ENCODE measurements at places on chromosomes 4 and X.

GRCh38 chr4:99934891-99935290, 11.5 kb downstream of the DNAJB14 start:
- no peak for DNase-seq

GRCh38 chrX:151899622-151900021, 13.1 kb upstream of the MAGEA4 start:
- DNase-seq, result no peak

DNA sequence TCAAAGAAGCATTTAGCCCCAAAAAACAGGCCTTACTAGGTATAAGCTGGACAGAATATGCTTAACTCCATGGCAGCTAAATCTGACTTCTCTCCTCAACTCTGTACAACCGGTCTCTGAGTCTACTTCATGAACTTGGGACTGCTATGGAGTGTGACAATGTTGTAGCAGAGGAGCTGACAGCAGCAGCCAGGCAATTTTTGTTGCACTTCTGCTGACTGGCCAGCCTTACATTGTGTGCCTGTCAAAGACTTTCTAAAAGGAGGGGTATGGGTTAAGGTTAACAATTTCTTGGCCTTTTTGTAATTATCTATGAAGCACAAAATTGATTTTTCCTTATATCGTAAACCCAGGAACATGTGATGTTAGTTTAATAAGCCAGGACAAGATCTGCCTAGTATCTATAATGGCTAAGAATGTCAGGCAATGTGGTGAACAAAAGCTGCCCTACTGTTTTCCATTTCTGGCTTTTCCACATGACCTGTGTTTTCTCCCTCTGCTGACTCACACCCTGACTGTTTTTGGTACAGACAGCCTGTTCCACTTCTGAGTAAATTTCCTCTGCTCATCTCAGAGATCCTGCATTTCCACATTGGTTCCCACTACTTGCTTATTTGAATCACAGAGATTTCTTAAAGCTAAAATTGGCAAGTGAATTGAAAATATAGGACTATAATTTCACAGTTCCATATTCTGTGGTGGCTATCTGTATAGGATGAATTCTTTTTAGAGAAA, 9.3 kb downstream of the NOX1 start:
- DNase-seq, result no peak

GRCh38 chr4:168835880-168836454, 174.1 kb downstream of the CBR4 start:
- DNase-seq, result no peak

- no peak for DNase-seq
These were observed 423.3 kb downstream of the CENPC start for GRCh38 chr4:67122029-67122428.

- no peak for DNase-seq
These were observed 836.9 kb downstream of the SH3BGRL start for GRCh38 chrX:82038793-82039192.

DNA sequence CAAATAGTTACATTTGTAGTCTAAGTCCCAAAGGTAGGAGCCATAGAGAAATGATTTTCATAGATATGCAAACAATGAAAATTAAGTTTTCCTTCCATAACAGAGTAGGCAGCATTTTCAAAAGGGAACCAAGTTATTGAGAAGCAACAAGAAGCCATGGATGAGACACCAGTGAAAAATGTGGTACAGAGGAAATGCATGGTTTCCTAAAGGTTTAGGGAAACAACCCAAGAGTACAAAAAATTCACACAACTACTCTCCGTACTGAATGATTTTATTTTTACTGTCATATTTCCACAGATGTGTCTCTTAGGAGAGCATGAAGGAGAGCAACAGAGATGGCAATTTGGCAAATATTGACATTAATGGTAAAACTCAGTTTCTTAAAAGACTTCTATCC, 1408.9 kb upstream of the PCDH7 start:
- no peak for DNase-seq

DNA sequence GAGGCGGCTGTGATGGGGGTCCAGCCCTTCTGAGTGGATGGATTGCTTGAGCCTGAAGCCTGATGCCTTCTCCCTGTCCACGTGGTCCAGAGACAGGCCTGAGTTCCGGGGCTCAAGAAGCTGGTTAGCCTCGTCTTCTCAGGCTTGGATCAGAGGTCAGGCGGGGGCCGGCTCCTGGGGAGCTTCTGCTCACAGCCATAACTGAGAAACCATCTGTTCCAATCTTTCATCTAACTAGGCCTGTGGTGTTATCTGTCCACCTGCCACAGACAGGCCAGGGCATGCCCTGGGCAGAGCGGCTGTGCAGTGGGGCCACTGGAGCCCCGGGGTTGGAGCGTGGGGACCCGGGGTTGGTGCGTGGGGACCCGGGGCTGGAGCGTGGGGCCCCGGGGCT, 63.1 kb downstream of the SORCS2 start:
- DNase-seq, result no peak

- no peak for DNase-seq
These were observed 30.6 kb downstream of the DYNLT3 start for GRCh38 chrX:37816766-37817165.

- no peak for DNase-seq
These were observed 30.4 kb downstream of the FAT1 start for GRCh38 chr4:186693159-186693815.

DNA sequence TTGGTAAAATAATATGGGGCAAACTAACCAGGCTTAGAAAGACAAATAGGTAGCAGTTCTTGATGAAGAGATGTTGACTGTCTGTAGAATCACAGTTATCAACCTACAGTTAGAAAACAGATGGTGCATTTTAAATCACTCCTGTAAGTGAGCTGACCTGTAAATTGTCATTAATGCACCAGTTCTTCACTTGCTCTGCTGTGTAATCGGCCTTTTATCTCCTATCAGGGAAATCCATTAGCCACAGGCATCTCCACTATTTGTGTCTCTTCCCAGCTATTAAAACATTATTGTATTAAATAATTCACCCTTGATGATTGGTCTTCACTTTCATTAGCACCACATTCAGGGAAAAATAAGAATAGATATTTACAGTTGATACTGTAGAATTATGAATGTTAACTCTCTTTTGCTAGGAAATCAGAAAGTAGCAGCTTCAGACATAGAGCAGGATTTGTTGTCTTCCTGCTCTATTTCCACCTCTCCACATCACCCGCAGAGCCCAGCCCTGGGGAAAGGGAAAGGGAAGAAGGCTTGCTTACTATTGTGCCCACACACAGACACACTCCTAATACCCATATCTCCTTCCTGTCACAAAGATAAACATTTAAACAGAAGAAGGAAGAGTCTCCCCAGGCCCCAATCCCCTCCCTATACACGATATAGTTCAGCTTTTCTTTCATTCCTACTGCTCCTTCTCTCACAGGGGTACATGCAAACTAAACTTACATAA, 97.1 kb downstream of the REELD1 start:
- no peak for DNase-seq

- no peak for DNase-seq
These were observed 111.1 kb upstream of the TLL1 start for GRCh38 chr4:165761963-165762362.

DNA sequence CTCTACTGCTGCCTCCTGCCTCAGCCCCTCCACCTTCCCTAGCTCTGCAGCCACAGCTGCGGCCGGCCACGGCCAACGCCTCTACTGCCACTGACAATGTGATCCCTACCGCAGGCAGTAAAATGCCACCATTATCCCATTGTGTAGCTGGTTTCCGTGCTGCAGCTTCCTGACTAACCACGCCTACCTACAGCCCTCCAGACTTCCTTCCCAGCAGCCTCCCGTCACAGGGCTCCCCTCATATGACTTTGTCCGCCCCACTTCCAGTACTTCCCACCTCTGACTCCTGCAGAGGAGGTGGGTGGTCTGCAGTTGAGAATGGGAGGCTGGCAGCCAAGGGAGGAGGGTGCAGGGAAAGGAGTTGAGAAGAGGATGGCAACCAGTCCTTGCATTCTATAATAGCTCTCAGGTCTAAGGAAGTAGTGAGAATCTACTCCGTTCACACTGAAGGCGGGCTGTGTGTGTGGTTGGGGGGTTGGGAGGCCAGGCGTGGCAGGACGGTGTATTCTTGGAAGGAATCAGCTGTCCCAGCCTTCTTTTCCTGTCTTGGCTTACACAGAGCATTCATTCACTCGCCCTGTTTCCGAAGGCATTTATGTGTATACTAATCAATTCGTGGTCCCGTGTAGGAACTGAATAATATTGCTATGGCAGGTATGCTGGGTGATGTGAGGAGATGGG, 33.1 kb upstream of the USP51 start:
- DNase-seq, result no peak

- DNase-seq, result no peak
These were observed 12.3 kb upstream of the CHIC2 start for GRCh38 chr4:54076673-54077072.

GRCh38 chr4:25330335-25330734, 17.8 kb downstream of the ZCCHC4 start:
- DNase-seq, result no peak

- no peak for DNase-seq
These were observed 55.1 kb downstream of the GPR82 start for GRCh38 chrX:41779030-41779564.

DNA sequence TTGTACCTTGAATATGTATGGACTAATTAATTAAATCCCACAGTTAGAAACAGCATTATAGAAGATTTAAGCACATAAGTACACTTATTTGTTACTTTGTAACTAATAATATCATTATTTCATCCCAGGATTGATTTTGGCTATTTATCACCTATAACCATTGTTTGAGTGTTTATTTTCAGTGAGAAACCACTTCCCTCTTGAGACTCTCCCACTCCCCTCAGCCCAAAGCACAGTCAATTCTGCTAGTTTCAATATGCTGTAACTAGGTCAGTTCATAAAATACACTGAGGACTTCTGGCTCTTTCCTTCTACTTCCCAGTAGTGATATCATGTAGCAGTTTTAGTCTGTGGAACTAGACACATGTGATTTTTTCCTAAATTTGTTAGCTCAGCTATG, 16.3 kb downstream of the OFD1 start:
- no peak for DNase-seq

- no peak for DNase-seq
These were observed 96.1 kb upstream of the FAM9A start for GRCh38 chrX:8897259-8897658.

DNA sequence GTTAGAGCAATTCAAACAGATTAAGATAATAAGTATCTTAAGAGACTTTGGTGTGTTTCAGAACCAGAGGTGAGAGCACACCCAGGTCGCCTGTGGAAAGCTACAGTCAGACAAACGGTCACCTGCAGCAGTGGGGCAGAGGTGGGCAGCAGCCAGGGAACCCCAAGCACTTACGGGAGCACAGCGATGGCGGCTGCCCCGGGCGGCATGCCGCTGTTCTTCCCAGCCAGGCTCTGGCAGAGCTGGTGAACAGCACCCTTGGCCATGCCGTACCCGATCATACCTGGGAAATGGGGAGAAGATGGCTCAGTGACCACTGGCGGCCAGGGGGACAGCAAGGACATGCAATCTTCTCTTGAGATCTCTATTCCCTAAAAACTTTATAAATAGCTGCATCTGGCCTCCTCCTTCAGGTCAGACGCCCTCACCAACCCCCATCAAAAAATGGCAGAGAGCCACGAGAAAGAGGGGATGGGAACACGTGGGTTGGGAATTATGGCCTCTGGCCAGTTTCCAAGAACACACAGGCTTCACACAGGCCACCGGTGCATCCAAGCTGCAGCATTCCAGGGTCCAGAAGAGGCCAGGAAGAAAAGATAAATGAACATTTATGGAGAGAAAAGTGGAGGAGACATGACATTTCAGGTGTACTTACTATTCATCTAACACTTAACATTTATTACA, 19.7 kb downstream of the QDPR start:
- no peak for DNase-seq

DNA sequence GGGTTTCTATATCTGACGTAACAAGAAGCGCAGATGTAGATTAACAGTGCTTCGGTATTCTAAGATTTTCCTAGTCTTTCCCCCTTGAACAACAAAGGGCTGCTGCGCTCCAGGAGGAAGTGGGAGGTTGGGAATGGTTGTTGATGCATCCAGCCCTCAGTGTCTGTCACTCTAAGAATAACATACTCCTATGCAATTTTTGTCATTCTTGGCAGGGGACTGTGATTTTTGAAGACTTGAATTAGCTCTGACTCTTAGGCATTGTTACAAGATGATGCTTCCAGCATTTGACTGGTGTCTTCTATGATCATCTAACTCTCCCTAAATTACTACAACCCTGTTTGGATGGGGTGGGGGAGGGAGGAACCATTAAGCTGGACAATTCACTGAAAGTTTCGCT, 394.2 kb downstream of the ARHGAP24 start:
- DNase-seq, result no peak

DNA sequence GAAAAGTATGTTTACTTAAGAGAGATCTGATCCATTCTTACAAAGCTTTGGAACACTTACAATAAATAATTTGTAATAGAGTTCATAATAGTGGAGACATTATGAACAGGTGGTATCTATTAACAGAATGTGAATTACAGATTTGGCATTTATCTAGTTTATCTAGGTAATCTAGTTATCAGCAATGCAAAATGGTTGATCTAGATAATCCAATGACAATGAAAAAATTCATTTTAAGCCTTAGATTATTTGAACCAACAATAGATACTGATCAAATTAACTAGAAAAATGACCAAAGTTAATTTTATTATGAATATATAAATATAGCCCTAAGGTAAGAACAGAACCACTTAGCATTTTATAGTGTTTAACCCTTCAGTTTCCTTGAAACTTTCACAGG, 10.4 kb upstream of the NSUN7 start:
- DNase-seq, result no peak

DNA sequence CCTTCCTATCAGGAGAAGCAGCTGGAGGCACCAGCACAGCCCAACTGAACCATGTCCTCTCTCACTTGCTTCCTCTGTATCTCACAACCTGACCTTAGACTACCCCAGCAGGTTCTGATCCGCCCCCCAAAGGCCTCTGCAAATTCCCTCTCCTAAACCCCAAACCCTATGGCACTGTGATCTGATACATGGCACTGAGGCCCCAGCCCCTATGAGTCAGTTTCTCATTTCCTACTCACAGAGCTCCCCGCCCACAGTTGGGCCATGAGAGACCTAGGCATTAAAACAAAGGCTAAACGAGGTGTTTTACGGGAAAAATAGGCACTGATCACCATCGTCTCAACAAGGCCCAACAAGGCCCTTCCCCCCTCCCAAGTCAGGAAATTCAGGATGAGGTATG, 19.1 kb downstream of the SASH3 start:
- no peak for DNase-seq

DNA sequence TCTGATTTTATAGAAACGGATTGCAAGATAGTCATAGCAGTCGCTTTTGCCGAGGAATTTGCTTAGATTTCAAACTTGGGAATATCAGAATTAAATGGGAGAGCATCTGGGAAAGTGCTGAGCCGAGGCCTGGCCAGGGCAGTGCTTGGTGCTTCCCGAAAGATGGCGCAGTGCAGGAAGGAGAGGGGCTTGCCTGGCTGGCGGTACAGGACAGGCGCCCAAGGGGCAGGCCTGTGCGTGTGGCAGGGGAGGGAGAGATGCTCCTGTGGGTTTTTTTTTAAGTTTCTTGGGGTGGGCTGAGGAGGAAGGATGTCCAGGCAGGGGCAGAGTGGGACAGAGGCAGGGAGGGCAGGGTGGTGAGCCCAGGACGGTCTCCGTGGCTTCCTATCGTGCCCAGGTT, 241.1 kb downstream of the AFAP1 start:
- no peak for DNase-seq
